ENCODE measurements at places on chromosomes 2 and 18. TPM values are rescaled to one million over a fixed set of nuclear protein-coding genes. Genes with fewer than 3 reads are reported as not detected.

DNA sequence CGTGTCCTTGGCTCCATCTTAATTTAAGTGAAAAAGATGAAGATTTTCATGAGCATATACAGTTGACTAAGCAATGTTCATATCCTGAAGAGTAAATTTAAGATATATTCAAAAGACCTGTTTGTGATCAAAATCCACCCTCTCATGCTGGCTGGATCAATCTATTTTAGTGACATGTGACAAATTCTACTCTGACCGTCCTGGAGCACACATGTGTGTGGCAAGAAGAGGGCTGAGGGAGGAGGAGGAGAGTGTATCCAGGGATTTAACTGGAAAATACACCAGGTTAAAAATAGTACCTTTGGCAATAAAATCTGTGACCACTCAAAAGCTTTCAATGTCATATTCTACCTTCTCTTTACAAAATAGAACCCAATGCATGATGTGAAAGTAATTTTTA lies 228.7 kb downstream of the PID1 start:
- no peak for DNase-seq

DNA sequence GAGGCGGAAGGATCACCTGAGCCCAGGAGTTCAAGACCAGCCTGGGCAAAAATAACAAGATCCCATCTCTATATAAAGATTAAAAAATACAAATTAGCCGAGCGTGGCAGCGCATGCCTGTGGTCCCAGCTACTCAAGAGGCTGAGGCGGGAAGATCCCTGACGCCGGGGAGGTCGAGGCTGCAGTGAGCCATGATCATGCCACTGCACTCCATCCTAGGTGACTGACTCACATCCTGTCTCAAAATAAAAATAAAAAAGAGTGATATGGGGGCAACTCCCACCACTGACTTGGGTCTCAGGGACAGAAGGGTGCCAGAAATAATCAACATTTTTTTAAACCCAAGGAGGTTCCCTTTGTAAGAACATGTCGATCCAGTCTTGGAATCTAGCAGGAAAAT lies 37.6 kb downstream of the ZNF516 start:
- no peak for DNase-seq

SNTG2 gene
- polyA plus RNA-seq: 2.0 TPM

- no peak for DNase-seq
Observed at GRCh38 chr2:185638771-185639170, 99.8 kb upstream of the FSIP2 start.

- no peak for DNase-seq
Observed at GRCh38 chr2:216281316-216281715, 91.0 kb downstream of the MARCHF4 start.

MARCHF4 gene
- 0.10 TPM for polyA plus RNA-seq

DNA sequence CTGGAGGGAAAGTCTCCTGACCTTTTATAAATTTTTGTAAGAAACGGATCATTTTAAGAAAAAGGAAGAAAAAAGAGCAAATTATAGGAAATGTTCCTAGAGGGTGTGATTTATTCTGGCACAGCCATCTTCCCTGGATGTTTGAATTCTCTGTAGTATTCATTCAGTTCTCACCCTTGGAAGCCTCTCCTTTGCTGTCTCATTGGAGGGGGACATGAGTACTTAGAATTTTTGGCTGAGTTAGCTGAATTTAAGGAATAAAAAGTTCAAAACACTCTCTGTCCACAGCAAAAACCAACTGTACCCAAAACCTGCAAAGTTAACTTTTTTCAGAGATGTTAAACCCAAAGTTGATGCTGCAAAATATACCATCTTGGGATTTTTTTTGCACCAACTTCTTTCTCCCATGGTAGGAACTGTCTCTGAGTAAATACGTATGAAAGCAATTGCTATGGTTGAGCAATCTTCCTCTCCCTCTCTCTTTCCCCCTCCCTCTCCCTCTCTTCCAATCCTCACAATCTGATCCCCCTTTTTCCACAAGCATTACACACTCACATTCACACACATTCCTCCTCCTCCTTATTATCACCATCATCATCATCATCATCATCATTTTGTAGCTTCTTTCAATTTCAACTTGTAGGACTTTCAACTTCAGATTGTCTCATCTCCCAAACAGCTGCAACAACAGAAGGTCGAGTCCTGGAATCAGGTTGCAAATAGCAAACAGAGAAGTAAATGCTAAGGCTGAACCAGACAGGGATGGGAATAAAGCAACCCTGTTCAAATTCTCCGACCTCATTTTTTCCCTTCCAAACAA lies 183.7 kb downstream of the GFPT1 start:
- DNase-seq: no peak

TEKT4 gene
- polyA plus RNA-seq: 0.16 TPM

PDE1A gene
- 23.3 TPM for polyA plus RNA-seq

DNA sequence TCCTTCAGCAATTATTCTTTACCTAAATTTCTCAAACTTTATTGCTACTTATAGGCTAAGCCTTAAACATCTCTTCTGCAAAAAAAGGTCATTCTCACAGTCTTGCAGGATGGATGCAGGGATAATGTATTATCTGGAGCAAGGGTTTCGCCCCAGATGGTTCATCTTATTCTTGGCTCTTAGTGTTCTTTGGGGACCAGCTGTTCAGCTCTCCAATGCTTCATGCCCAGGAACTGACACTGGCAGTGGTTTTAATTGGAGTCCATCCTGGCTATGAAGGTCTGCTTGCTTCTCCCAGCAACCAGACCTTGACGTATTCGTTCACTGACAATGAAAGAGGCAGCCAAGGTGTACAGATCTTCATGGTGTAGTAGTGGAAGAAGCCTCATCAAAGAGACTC lies 331.9 kb downstream of the SLC8A1 start:
- no peak for DNase-seq

CDH7 gene
- polyA plus RNA-seq: 18.1 TPM

GRCh38 chr2:38682008-38682575 lies 16.2 kb downstream of the GALM start:
- DNase-seq: no peak

- no peak for DNase-seq
Observed at GRCh38 chr18:40485318-40485717, 1469.7 kb upstream of the PIK3C3 start.

ANKRD30B gene
- polyA plus RNA-seq: 0.30 TPM

ICOS gene
- polyA plus RNA-seq: 0.04 TPM

- DNase-seq: no peak
Observed at GRCh38 chr18:63895190-63895589, 7.7 kb downstream of the SERPINB2 start.

DNA sequence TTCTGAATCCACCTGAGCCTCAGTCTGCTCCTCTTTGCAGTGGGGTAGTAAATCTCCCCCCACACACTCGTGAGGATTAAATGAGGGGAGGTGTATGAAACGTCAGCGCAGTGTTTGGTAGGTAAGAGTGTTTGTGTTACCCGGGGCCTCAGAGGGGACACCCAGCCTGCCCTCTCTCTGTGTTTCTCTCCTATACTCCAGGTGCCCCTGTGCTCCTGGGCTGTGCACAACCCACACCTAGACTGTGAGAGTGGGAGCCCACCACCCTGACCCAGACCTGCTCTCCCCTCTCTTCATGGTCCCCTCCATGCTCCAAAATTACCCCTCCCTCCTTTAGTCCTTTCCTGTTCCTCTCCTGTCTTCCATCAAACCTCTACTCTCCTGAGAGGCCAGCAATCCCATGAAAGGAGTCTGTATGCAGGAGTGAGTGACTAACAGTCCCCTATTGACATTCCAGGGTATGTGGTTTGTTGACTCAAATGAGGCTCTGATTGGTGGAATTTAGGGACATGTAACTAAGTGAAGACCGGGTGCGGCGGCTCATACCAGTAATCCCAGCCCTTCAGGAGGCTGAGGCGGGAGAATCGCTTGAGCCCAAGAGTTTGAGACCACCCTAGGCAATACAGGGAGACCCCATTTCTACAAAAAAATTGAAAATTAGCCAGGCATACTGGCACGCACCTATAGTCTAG lies 10.4 kb downstream of the CIB4 start:
- no peak for DNase-seq

DNA sequence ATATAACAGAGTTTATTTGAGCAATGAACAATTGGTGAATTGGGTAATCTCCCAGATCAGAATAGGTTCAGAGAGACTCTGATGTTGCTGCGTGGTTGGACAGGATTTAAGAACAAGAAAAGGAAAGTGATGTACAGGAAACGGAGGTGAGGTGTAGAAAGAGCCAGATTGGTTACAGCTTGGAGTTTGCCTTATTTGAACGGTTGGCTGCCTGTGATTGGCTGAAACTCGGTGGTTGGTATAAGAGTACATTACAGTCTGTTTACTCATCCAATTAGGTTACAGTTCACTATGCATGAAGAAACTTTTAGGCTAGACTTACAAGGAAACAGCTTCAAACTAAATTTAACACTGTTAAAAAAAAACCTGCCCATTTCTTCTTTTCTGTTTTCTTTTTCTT lies 68.0 kb upstream of the CABLES1 start:
- no peak for DNase-seq

ABCA12 gene
- polyA plus RNA-seq: 0.19 TPM

GRCh38 chr18:5159080-5159479 lies 38.0 kb downstream of the AKAIN1 start:
- no peak for DNase-seq

- no peak for DNase-seq
Observed at GRCh38 chr2:197122821-197123220, 187.8 kb downstream of the ANKRD44 start.

SLC14A1 gene
- 4.2 TPM for polyA plus RNA-seq

GRCh38 chr2:160838691-160839090 lies 321.5 kb upstream of the TANK start:
- DNase-seq: no peak

FOXD4L1 gene
- polyA plus RNA-seq: 0.17 TPM

DNA sequence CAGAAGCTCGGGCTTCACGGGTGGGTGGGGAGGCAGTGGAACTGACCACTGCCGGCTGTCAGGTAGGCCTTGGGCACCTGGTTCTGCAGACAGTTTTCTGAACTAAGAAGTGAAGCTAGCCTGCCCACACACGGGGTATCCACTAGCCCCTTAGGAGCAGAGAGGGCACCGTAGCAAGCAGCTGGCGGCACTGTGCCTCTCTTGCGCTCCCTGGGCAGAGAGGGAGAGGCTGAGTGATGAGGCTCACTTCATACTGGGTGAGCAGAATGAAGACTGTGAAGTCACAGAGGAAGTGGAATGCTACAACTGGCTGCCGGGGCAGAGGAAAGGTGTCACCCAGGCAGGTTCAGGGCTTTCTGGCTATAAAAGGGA lies 753 bp downstream of the ITPRIPL1 start:
- DNase-seq: no peak

IL1A gene
- polyA plus RNA-seq: 0.23 TPM

GRCh38 chr18:46946656-46947282 lies 29.4 kb downstream of the KATNAL2 start:
- peak; percentile 69 for DNase-seq

CACNB4 gene
- polyA plus RNA-seq: 10.9 TPM

SCYGR4 gene
- polyA plus RNA-seq: not detected

DNA sequence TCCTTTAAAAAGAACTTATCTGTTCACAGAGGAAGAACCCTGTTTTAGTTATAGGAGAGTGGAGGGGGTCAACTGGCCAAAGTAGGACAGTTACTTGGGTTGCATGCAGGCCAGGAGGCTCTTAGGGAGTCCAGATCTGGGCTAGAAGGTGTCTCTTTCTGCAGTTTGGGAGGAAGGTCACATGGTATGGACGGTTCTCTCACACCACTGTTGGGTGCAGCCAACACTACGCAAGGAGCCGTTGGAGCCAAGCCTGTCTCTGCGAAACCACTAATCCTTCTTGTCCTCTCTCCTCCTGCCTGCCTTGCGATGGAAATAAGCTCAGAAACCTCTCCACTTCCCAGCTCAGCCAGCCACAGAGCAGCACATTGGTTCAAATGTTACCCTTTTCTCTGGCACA lies 105.9 kb upstream of the TGFA start:
- no peak for DNase-seq

DNA sequence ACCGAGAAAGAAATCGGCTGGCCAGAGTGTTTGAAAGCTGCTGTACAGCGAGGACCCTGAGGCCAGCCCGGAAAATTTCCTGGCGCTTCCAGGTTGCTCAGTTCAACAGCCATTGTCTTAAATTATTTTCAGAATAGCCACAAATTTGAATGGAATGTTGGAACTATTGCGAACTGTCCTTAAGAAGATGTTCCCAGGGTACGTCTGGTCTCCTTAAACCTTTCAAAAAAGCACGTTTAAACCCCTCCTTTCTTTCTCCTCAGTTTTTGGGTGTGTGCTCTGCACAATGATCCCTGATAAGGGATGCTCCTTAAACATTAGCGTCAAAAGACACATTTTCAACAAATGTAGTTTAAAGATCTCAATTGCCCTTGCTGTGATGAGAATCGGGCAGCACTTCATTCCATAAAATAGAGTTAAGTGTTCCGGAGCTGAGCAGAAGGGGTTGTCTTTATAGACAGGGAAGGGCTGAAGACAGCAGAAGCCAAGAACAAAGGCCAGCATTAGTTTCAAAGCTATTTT lies 14.5 kb upstream of the LPIN2 start:
- no peak for DNase-seq

DNA sequence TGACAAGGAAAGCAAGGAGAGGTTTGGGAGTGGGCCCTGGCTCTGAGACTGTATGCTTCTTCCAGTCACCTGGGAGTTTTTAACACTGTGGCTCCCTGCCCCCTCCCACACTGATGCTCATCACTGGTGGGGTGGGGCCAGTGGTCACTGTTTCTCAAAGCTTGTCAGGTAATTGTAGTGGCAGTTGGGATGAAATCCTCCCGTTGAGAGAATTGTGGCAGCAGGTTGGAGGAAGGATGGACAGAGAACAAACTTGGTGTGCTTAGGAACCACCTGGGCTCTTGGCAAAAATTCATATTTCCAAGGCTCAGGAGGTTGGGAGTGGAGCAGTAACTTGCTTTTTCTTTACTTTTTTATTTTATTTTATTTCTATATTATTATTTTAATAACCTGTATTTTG lies 25.1 kb downstream of the DGKD start:
- no peak for DNase-seq

FOXI3 gene
- polyA plus RNA-seq: 0.08 TPM

CHRND gene
- 0.32 TPM for polyA plus RNA-seq

DNA sequence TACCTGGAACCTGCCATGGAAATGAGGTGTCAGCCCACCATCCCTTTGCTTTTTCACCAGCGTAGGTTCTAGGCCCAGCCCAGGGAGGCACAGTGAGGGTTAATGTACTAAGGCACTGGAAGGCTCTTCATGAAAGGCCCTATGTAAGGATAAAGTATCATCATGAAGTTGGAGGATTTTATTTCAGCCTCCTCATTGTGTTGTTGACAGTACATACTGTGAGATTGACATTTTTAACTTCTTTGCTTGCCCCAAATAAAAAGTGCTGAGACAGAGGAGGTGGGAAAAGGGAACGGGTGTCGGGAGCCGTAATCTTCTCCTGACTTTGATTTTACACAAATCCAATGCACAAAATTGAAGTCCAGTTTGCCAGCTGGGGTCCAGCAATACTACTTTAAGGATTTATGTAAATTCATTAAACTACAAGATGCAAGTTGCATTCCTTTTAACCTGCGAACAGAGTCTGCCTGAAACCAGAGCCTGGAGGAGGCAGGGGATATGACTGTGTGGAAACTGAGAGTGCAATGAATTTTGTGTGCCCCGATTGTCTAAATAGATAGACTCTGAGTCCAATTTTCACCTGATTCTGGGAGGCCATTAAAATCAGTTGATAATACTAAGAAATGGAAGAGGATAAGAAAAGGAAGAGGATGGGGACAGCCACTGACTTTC lies 5.4 kb upstream of the NCKAP5 start:
- DNase-seq: no peak

Measured in right renal pelvis (tissue), 4 donors.